Hippocampal formation (tissue), 2 donors: ENCODE measurements at places on chromosomes 6 and 20.

DNA sequence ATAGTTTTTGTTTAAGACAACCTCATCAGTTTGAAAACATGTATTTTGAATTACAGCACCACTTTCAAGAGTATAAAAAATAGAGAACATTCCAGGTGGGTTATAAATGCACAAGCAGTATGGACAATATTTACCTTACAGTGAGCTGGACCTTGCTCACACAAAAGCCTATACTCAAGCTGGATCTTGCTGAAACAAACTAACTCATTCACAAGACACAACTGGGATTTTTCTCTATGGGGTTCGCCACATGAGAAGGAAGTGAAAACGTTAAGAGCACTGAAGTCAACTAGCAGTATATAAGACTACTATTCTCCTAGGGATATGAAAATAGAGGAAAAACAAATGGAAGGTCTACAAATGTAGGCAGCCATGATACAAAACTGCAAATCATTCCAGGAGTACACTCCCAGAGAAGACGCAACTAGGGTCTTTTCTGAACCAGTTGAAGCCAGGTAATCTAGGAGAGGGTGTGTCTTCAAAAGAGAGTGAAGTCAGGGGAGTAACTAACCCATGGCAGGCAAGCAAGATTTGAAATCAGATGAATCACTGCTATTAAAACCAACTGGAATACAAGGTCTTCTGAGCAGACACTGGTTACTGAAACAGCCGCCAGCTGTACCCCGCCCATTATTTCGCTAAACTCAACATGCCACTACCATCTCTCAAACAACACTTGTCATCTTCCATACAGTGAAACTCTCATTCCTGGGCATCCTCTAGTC, 26.5 kb downstream of the STAU1 start:
- DNase-seq = no peak

GRCh38 chr6:170053966-170054661, 236.8 kb downstream of the DLL1 start:
- DNase-seq = no peak

DNA sequence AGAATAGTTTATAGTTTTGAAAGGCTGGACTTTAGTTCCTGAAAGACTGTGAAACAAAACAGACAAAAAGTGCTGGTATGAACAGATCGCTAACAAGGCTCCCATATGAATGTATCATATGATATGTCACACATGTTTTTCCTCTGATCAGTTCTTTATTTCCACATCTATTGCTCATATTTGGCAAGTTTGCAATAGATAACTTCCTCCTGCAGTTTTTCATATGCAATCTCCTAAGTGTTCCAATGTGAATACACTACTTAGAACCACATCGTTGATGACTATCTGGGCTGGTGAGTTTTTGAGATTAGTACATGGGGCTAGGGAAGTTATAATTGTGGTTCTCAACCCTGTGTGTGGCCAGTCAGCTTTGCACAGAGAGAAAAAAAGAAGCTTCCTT, 23.1 kb downstream of the CRYBG1 start:
- no peak for DNase-seq

GRCh38 chr6:132228894-132229293, 172.4 kb downstream of the MOXD1 start:
- DNase-seq = no peak

DNA sequence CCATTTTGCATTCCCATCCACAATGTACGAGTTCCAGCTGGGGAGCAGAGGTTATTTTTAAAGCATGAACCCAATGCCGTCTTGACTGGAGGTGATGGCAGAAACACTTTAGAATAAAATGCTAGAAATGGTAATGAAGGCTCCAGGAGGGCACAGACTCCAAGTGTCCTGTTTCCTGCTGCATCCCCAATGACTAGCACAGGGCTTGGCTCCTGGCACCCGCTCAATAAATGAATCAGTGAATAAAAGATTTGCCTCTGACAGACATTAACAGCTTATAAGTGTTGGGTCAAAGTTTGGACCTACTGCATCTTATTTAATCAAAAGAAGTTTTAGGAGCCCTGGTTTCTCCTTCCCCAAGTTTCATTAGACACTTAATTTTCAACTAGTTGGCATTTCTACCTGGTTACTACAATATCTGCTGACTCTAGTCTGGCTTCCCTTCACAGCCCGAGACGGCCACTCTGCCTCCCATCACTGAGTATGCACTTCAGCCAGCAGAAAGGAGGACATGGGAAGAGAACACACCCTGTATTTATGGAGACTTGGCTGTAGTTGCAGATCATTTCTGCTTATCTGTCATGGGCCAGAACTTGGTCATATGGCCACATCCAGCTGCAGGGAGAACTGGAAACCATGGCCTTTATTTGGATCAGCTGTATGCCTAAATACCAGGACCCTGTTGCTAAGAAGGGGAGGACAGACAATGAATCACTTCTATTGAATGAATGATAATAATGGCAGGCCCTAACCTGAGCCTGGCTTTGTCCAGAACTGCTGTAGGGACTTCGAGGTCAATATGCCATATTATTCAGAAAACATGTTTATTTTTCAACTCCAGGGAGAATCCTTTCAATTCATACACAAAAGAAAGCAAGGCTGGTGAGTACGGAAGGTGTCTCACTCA, 63.1 kb downstream of the TTI1 start:
- no peak for DNase-seq

- no peak for DNase-seq
Observed at GRCh38 chr20:25188218-25188617, 7.3 kb upstream of the ENTPD6 start.

DNA sequence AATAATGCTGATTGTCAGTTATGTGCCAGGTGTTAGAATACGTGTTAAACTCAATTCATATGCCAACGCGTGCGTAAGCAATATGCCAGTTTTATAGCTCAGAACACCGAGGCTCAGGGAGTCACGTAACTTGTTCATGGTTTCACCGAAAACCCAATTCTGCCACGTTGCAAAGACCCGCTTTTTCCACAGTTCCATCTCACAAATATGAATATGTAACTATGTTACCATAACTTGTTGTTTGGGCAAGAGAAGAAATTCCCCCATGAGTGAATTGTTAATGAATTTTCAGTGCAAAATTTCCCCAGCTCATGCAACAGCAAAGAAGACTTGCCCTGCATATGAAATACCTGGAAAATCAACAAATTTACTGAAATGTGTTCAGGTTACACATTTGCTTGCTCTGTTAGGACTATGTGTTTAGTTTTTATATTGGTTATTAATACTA, 30.1 kb downstream of the SF3B5 start:
- DNase-seq = no peak

- DNase-seq = no peak
Observed at GRCh38 chr20:21322083-21322710, 19.1 kb downstream of the XRN2 start.

DNA sequence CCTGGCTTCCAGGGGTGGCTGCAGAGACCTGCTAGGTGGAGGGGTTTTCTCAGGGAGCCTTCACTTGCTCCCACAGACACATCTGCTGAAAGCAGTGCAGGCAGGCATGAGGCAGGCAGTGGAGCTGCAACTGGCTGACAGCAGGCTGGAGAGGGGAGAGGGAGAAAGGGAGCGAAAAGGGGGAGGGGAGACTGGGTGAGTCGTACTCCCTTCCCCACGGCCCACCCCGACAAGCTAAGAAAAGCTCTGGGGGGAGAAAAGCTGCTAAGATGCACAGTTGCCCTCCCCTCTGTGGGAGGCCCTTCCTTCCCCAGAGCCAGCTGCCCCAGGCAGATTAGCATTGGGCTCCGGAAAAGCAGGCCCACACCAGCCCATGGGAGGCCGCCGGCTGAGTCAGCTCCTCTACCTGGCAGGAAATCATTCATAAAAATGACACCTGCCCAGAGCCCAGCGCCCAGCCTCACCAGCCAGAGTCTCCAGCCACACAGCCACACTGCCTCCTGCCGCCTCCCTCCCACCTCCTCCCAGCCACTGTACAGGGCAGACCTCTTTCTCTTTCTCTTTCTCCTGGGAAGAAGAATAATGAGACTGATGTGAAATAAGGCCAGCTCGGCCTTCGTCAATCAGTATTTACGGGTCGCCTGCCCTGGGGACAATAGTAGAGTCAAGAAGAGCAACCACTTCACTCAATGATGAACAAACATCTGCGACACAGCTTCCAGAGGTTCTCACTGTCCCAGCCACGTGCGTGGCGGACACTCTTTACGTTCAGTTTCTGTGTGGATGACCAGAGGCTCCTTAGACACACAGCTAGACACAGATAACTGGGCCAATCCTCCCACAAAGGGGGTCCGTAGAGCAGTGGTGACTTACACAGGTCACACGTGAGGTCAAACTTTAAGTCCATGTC, 7.7 kb upstream of the C20orf203 start:
- DNase-seq = no peak

- no peak for DNase-seq
Observed at GRCh38 chr6:19492636-19493405, 344.3 kb upstream of the ID4 start.

GRCh38 chr20:63555661-63556381, 1.9 kb downstream of the FNDC11 start:
- DNase-seq = no peak

DNA sequence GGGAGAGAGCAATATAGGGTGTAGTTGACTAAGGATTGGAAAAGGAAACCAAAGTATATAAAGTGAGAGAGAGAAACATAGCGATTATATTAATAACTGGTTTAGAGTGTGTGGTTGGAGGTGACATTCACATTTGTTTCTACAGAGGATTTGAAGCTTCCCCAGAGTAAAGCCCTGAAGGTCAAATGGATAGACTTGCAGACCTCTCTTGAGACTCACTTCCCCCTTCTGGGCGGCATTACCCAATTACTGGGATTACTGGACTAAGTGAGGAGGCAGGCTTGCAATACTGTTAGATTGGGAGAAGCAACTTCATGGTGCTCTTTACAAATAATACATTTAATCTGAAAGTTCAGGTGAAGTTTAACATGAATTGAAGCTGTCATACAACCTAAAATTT, 10.7 kb downstream of the FIG4 start:
- DNase-seq = no peak

DNA sequence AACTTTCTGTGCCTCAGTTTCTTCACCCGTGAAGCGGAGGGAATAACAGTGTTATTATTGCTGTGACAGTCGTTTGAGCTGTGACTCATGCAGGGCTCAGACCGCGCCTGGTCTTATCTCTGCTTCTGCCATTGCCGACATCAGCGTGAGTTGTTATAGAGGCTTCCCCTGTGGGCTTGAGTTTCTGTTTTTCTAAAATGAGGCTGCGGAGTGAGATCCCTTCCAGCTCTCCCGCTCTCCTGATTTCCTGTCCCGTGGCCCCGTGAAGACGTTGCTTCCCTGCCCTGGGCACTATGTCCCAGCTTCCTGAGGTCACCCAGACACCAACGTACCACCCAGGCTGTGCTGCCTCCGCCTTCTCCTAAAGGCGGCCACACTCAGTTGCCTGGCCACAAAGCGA, 278.5 kb downstream of the BMP7 start:
- DNase-seq = no peak

GRCh38 chr6:67141005-67141404, 1434.0 kb upstream of the EYS start:
- no peak for DNase-seq

DNA sequence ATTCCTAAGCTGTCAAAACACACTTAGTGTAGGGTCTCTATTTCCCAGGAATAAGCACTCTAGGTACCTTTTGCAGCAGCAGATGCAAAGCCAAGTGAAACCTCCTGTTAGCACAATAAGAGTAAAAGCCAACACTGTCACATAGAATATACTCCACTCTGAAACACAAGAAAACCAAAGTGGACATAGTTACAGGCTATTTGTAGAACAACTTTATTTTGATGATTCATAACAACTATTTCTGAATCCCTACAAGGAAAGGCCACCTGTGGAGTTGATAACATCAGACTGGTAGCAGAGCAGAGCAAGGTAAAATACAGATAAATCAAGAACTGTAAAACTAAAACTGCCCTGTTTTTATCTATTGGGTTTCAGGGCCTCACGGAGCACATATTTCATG, 59.7 kb downstream of the ALDH5A1 start:
- DNase-seq = no peak

- DNase-seq = no peak
Observed at GRCh38 chr6:142908235-142908634, 36.7 kb downstream of the HIVEP2 start.

DNA sequence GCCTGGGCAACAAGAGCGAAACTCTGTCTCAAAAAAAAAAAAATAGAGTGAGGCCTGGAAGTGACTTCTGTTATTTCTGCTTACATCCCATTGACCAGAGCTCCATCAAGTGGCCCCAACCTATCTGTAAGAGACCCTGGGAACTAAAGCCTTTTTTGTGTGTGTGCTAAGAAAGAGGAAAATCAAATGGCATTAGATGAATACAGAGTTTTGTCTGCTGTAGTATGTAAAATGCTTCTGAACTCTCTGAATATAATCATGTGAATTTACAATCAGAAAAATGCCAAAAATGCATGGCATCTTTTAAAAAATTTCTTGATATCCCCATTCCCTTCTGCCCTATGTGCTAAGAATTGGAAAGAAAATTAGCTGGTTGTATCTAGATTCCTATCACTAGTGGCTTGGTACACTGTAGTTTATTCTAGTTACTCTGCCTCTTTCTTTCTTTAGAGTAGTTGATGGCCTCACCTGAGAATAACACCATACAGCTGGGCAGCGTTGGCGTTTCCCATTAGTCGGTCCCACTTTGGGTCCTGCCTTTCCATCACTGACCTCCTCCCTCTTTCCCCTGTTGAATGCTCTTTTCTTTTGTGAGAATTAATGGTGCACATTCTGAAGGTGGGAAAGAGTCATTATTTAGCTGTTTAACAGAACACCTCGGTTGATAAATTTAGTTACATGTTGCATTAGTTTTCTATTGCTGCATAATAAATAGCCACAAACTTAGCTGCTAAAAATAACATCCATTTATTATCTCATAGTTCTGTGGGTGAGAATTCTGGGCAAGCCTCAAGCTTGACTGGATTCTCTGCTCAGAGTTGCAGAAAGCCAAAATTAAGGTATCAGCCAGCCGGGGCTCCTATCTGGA, 38.2 kb downstream of the SAMD5 start:
- DNase-seq = no peak

DNA sequence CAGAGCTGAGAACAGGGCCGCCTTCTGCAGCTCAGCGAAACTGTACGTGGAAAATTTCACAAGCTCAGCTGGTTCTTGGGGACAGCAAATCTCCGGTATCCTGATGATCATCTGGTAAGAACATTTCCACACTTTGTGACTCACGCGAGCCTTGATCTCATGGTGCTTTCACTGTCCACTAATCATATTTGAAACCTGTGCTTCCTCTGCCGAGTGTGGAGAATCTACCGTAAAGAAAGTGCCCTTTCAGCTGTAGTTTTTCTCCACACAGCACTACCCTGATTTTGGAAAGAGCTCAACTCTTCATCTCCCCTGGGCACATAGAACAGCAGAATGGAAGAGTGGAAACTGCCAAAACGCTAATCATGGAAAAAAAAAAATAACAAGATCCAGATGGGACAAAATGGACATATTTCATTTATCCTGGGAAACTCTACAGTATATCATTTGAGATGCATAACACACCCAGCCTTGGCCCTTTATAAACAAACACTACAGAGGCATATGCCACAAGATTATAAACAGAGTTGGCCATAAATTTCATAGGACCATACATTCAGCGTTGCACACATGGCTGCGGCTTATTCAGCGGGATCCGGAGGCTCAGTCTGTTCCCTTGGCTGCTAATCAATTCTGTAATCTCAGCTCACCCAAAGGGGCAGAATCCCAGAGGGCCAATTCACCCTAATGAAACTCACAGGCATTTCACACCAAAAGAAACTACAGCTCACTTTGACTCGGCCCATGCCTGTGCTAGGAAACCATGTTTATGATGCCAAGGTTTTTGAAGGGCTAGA, 434.5 kb downstream of the HDGFL1 start:
- DNase-seq = no peak
